ENCODE measurements at places on chromosomes 13 and 19.
A peak's percentile ranks its signal among the peaks of the same experiment; 100 is the strongest.

DNA sequence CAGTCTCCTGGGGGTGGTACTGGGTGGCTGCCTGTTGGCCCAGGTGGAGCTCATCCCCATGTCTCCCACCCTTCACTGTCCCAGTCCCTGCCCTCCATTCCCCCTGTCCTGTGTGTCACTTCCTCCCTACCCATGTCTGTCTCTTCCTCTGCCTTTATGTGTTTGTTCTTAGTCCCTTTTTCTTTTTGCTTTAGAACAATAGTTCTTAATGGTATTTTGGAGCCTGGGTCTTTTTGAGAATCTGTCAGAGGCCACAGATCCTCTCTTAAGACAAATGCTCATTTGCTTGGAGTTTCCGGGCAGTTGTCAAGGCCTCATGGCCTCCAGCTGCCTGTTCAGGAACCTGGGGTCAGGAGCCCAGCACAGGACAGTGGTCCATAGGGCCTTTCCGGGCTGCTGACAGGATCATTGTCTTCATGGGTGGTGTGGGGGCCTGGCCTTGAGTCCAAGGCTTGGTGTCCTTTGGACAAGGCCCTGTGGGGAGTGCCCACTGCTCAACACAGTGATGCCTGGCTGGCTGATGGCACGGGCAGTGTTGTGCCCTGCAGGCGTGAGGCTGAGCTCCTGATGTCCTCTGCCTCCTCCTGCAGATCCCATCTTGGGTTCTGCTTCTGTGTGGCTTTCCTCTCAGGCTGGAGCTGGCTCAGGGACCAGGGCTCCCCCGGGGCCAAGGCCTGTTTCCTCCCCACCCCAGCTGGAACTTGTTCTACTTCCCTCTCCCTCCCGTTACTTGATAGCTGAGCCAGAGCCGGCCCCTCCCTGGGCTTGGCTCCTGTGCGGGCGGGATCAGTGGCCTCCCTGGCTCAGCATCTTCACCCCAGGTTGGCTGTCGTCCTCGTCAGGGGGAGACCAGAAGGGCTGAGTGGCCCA lies 3.5 kb downstream of the EGLN2 start:
- DNase-seq = no peak

DNA sequence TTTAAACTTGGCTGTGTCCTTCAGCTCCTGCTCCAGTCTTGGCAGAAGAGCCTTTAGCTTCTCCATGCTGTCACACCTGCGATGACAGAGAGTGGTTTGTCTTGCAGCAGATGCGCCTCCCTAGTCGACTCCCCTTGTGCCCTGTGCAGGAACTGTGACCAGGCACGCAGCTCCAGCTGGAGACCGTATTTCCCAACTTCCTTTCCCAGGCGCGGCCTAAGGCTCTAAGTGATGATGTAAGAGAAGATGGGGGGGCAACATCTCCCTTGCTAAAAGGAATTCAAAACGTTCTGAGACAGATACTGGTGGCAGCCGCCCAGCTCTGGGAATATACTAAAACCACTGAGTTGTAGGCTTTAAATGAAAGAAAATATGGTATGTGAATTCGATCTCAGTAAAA lies 16.3 kb downstream of the DCUN1D2 start:
- DNase-seq = no peak

GRCh38 chr19:55537741-55538111 lies 793 bp upstream of the SBK2 start:
- no peak for DNase-seq

DNA sequence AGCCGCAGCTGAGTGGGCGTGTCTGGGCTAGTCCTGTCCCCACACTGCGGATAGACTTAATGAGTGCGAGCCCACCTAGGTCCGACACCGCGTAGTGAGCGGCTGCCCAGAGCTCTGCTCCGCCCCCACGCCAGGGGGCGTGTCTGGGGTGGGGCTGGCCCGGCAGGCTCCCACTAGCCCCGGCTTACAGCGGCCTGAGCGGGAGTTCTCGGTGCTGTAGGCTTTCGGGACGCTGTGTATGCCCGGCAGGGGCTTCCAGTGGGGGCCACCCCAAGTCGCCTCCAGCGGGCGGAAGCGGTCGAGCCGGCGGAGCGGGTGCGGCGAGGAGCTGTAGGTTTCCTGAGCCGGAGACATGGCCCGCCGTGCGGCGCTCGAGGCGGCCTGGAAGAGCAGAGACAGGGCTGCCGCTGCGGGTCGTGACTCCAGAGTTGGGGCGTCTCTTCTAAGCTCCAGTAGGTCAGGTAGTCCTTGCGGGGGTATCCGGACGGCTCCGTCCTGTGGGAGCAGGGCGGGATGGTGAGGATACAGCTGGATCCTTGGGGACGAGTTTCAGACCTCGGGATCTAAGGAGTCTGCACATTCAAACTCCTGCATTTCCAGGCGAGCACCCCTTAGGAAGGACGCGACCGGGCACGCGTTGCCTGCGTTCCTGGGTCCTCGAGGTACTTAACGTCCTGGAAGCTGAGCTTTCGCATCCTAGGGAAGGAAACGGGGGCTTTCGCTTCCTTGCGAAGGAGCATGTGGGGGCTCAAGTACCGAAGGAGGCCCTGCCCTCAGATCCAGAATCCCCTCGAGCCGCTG lies 1.2 kb downstream of the CGB7 start:
- DNase-seq = peak; percentile 85

- DNase-seq = peak; percentile 64
Observed at GRCh38 chr19:35265126-35265899, 3.4 kb upstream of the USF2 start.

DNA sequence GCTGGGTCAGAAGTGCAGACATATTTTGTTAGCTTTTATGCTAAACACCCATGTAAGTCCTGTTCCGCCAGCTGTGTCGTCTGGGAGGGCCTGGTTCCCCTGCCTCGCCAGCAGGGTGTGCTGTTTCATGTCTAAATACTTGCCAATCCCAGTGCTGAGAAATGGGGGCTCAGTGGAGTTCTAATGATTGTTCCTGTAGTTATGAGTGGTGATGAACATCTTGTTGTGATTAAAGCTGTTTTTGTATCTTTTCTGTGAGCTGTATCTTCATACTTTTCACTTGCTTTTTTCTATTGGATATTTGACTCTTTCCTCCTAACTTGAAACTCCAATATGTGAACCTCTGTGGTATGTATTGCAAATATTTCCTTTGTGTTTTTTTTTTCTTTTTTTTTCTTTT lies 32.7 kb downstream of the KDM4B start:
- DNase-seq = peak; percentile 68

- DNase-seq = no peak
Observed at GRCh38 chr13:43390619-43391018, 367.2 kb downstream of the DNAJC15 start.

GRCh38 chr13:91544723-91545122 lies 146.3 kb downstream of the GPC5 start:
- DNase-seq = no peak

- DNase-seq = no peak
Observed at GRCh38 chr13:101576977-101577376, 124.5 kb downstream of the ITGBL1 start.

- no peak for DNase-seq
Observed at GRCh38 chr13:113978741-113979481, 5.0 kb upstream of the C13orf46 start.

GRCh38 chr19:41563854-41564514 lies 12.0 kb upstream of the CEACAM21 start:
- DNase-seq = peak; percentile 75

DNA sequence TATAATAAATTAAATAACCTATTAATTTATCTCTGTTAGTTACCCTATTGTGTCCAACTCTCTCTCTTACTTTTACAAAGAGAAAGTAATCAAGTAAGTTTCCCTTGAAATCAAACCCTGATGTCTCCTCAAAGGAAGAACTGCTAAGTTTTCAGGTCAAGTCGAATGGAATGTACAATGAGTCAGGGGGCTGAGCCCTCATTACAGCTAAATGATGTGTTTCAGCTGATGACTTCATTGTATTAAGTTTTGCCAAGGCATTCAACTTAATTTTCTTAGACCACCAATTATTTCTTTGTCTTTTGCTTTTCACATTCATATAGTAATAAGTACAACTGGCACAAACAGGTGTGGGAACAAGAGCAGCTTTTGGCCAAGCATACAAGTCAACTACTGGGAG lies 54.7 kb upstream of the DCT start:
- no peak for DNase-seq

Measured in activated effector memory CD4-positive, alpha-beta T cell treated with anti-CD3 and anti-CD28 coated beads, Interleukin-2, amount 50 U/mL, for 16 hours (primary cell).